Left hindlimb (tissue), 1 donor: ENCODE measurements at places on chromosomes 5 and 9.

GRCh38 chr9:120663380-120663779, 50.9 kb downstream of the MEGF9 start:
- DNase-seq: no peak

GRCh38 chr5:72888595-72888994, 67.2 kb upstream of the FCHO2 start:
- DNase-seq: no peak

DNA sequence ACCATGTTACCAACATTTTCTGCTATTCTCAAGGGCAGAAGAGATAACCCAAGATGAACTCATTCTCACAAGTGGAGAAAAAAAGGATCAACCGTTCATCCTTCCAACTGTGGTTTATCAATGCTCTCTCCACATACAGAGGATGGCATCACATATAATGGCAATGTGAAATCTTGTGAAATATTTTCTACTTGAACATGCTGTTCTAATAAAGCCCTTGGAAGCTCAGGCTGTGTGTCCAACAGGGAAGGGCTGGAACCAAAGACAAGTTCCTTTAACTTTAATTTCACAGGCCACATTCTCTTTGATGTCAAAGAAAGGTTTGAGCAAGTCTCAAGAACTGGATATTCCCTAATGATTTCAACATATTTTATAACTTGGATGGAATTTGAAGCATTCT, 230.5 kb downstream of the SPOCK1 start:
- no peak for DNase-seq

DNA sequence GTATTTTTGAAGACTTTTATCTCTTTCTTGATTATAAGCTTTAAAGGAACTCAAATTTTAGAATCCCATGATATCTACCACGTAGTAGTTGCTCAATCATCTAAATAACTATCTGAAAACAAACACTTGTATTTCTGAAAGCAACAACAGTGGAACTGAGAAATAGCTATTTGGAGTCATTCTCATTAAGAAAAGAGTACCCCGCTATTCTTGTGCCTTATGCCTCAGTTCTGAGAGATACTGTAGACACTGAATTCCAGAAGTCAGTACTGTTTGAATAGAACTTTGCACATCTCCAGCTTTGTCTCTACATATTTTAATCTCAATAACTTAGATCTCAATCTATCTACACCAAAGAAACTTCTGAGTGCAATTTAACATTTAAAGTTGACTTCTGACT, 11.4 kb downstream of the CHD1 start:
- DNase-seq: no peak

- no peak for DNase-seq
Observed at GRCh38 chr9:37715260-37715659, 38.3 kb upstream of the TRMT10B start.

GRCh38 chr5:7420510-7421280, 24.8 kb downstream of the ADCY2 start:
- no peak for DNase-seq

- peak; percentile 81 for DNase-seq
Observed at GRCh38 chr5:139651853-139652787, 4.0 kb downstream of the CXXC5 start.

DNA sequence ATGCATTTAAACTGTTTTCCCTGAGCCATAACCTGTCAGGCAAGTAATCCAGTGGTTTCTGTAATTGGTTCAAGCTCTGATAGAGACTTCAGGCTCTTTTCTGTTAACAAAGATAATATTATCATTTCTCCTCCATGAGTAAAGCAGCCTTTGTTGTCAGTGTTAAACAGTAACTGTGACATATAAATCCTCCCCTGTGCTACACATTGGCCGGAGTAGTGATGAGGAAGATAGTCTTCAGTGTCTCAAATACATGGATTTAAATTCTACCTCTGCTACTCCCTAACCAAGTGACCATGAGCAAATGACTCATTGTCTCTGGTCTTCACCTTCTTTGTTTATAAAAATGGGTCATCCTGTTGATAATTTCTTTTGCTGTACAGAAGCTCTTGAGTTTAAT, 615.5 kb upstream of the CHD1 start:
- no peak for DNase-seq

GRCh38 chr5:146624179-146624578, 108.2 kb upstream of the GPR151 start:
- DNase-seq: no peak

DNA sequence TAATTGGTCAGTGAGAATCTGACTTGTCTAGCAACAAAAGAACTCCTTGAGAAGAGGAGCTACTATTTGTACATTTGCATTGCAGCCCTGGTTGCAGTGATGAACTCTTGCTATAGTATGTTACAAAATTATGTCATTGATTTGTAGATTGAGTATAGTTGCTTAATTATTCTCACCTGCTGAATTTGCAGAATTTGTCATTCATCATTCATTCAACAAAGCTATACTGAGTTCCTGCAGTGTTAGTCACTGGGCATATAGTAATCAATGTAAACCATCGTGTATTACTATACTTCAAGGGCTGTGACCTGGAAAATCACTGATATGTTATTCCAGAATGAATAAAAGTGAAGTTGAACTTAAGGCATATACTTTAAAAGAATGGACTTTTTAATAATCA, 50.1 kb downstream of the SLC1A3 start:
- DNase-seq: no peak

GRCh38 chr9:93620881-93621820, 44.8 kb downstream of the PHF2 start:
- DNase-seq: no peak

DNA sequence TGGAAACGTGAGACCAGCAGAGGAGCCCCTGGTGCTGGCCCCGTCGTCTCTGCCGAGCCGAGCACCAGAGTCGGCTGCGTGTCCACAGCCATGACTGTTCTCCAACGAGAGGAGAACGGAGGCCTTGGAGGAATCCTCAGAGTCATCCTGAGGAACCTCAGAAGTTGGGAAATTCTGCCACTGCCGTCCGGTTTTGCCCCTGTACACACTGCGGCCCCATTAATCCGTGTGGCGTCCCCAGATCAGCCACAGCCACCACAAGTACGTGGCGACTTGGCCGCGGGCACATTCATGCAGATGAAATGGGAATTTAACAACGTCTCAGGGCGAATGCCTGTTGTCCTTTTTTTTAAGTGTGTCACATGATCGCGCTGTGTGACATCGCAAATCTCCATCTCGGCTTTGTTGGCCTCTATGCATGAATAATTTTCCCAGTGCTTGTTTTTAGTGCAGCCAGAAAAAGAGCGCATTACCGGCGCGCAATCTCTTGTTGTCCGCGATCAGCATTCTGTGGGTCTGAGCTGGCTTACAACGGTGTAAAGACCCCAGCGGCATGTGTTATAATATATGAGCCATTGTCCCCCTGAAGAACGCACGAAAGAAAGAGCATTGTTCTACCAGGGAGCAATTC, 323.0 kb upstream of the IRX4 start:
- no peak for DNase-seq

GRCh38 chr9:15724016-15724415, 171.2 kb downstream of the CCDC171 start:
- no peak for DNase-seq

DNA sequence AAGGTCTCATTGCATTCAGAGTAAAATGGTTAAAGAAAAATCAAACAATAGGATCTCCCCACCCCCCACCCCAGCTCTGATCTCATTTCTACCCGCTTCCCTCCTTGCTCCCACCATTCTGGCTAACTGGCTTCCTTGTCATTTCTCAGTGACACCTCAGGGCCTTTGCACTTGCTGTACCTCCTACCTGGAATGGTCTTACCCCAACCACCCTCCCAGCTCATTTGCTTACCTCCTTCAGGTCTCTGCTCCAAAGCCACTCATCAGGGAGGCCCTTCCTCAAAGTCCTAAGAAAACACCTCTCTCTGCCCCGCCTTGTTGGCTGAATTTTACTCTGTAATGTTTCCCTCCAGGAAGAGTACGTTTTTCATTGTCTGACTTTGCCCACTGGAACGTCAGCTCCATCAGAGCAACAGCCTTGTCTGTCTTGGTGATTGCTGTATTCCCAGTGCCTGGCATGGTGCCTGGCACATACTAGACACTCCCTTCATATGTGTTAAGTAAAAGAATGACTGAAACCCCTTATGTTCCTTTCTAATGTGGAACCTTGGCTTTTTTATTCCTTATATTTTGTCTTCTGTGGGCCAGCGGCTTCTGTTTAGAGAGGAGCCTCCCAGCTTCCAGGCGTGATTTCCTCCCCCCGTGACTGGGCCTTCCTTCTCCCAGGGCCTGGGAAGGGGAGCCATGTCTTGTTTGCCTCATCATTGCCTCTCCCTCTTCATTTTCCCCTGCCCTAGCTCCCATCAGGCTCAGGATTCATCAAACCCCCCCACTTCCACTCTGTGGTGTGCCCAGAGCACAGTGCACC, 26.9 kb downstream of the NEURL1B start:
- DNase-seq: no peak

DNA sequence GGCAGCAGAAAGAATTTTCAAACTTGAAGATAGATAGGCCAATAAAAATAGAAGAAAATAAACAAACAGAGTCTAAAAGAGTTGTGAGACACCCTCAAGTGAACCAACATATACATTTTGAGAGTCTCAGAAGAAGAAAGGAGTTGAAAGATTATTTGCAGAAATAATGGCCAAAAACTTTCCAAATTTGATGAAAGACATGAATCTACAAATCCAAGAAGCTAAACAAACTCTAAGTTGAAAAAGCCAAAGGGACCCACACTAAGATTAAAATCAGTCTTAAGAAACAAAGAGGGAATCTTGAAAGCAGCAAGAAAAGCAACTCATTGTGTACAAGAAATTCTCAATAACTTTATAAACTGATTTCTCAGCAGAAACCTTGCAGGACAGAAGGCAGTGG, 137.0 kb downstream of the SAXO1 start:
- DNase-seq: no peak

GRCh38 chr9:107355394-107355793, 72.3 kb downstream of the RAD23B start:
- DNase-seq: no peak
